Dorsolateral prefrontal cortex (tissue), 122 donors: ENCODE measurements at places on chromosomes 5 and 9.
A peak's percentile ranks its signal among the peaks of the same experiment; 100 is the strongest.

GRCh38 chr5:142794537-142794936, 24.4 kb downstream of the ARHGAP26 start:
- DNase-seq = no peak

- DNase-seq = no peak
Measured at GRCh38 chr9:14522627-14523379, 170.4 kb downstream of the ZDHHC21 start.

DNA sequence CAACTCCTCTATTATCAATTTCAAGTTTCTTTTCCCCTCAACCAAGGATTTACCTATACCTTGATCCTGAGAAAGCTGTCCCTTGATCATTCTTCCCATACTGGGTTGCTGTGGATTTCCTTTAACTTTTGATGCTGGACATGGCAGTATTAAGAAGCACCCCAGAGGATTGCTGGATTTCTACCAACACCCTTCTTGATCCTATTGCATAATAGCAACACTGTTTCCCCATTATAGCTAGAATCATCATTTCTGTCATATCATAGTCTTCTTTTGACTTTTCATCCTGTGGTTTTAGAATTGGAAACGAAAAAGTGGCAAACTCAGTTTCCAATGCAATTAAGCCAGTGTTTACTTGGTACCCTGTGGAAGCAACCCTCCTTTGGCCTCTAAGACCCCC, 154.9 kb downstream of the ARRDC3 start:
- no peak for DNase-seq

GRCh38 chr9:70641631-70642030, 227.2 kb upstream of the KLF9 start:
- no peak for DNase-seq

- no peak for DNase-seq
Measured at GRCh38 chr9:15189481-15189880, 117.5 kb downstream of the TTC39B start.

GRCh38 chr9:90996154-90997065, 194.8 kb downstream of the SYK start:
- no peak for DNase-seq

- no peak for DNase-seq
Measured at GRCh38 chr5:58501778-58502417, 10.7 kb downstream of the GAPT start.

GRCh38 chr5:91383956-91384300, 811 bp upstream of the ARRDC3 start:
- DNase-seq = no peak

- peak; percentile 45 for DNase-seq
Measured at GRCh38 chr5:169980418-169981053, at the start of gene INSYN2B. TSS of gene INSYN2B (minus strand) at chr5:169980495. CDS start at chr5:169883898, 96,597 bp downstream.

DNA sequence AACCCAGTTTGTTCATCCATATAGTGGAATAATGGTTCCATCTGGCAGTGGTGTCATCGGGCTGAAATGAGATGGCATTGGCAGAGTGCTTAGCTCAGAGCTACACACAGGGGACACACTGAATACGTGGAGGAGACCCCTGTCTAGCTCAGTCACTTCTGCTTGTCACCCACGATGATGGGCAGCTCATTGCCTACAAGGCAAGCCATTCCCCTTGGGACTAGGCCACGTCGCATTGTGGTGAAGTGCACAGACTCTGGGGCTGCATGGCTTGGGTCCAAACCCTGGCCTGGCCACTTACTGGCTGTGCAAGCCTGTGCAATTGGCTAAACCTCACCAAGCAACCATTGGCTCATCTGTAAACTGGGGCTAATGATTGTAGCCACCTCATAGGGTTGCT, 3.2 kb upstream of the FBP1 start:
- DNase-seq = no peak
